ENCODE measurements at places on chromosomes 1 and 21. TPM values are rescaled to one million over a fixed set of nuclear protein-coding genes. Genes with fewer than 3 reads are reported as not detected.

Gene G0S2
- not detected for total RNA-seq

Gene PCSK9
- total RNA-seq = not detected

Gene NCMAP
- total RNA-seq = not detected

Gene TMPRSS2
- total RNA-seq = not detected

- peaks cover 4% of the 10 kb centered on the region for H3K4me1 ChIP-seq
- H3K36me3 ChIP-seq = peaks cover 4% of the 10 kb centered on the region
- no peaks in the 10 kb centered on the region for H3K27me3 ChIP-seq
- H3K4me3 ChIP-seq = no peak overlapping the region
- H3K27ac ChIP-seq = no peak overlapping the region
- DNase-seq = no peak
These were observed 211.1 kb downstream of the SMYD3 start for GRCh38 chr1:246295968-246296367.

DNA sequence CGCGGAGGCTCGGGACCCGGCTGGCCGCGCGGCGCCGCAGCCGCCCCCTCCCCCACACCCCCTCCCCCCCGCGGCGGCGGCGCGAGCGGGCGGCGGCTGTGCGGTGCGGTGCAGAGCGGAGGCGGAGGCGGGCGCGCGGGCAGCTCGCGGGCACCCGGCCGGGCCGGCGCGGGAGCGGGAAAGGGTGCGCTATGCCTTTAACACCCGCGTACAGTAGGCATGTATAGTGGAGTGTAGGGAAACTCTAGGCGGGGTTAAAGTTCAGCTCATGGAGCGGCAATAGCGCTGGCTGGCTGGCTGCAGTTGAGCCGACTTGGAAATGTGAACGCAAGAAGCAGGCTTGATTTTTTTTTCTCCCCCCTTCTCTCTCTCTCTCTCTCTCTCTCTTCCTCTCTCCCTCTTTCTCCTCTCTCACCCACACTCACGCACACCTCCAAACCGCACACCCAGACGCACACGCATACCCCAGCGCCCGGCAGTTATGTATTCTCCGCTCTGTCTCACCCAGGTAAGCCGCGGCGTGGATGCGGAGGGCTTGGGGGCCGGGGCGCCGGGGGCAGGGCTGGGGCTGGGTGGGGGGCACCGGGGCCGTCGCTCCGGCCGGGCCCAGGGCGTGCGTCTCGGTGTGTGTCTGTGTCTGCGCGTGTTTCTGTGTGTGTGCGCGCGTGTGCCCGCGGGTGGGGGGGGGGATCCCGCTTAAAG is at the start of gene NFIA:
Gene NFIA (plus strand): TSS at position 251 of the 702 bp plus-strand sequence.
- no peaks in the 10 kb centered on the region for H3K36me3 ChIP-seq
- peaks cover 36% of the 10 kb centered on the region for H3K4me1 ChIP-seq
- H3K27ac ChIP-seq = no peak within 1 kb of the TSS

GRCh38 chr1:9282696-9282955 is 10.1 kb upstream of the SPSB1 start:
- no peak for DNase-seq
- peaks cover 65% of the 10 kb centered on the region for H3K4me1 ChIP-seq
- peaks cover 9% of the 10 kb centered on the region for H3K27me3 ChIP-seq
- no peak overlapping the region for H3K4me3 ChIP-seq
- peak overlapping the region; percentile 77 for H3K27ac ChIP-seq

DNA sequence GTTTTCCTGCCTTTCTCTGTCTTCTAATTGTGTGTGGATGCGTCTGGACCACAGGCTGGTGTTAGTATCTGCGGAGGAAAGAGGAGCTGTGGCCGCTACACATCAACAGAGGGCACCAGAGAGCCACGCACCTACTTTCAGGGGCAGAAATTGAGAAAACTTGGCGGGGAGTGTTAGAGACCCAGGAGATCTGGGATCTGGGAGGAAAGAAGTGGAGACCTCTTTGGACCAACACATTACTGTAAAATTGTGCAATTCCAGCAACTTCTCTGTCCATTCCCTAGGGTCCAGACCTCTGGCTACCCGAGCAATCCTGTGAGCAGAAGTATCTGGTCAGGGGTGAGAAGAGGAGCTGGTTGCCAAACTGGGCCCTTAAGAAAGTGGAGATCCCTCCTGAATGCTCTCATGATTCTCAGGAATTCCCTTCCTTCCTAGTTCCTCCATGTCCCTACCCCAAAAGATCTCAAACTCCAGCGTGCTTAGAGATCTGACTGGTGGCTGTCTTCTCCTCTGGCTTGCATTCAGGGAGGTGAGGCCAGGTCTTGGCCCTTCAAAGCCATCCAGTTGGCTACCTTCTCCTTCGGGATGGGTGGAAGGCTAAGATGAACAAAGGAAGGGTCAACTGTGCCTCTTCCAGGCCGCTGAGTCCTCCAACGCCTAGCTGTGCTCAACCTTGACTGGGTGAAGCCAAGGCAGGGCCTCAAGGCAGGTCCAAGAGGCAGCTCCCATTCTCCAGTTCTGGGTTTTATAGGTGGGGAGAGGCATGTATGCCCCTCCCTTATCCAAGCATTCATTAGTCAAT is 1.2 kb upstream of the KIRREL1 start:
- no peak overlapping the region for H3K27ac ChIP-seq
- H3K4me3 ChIP-seq = no peak overlapping the region
- no peaks in the 10 kb centered on the region for H3K36me3 ChIP-seq
- H3K27me3 ChIP-seq = peaks cover 33% of the 10 kb centered on the region
- H3K4me1 ChIP-seq = no peaks in the 10 kb centered on the region

GRCh38 chr1:194055536-194055935 is 869.1 kb upstream of the B3GALT2 start:
- no peak overlapping the region for H3K4me3 ChIP-seq
- DNase-seq = no peak
- no peaks in the 10 kb centered on the region for H3K27me3 ChIP-seq
- no peak overlapping the region for H3K27ac ChIP-seq
- peaks cover 55% of the 10 kb centered on the region for H3K4me1 ChIP-seq

DNA sequence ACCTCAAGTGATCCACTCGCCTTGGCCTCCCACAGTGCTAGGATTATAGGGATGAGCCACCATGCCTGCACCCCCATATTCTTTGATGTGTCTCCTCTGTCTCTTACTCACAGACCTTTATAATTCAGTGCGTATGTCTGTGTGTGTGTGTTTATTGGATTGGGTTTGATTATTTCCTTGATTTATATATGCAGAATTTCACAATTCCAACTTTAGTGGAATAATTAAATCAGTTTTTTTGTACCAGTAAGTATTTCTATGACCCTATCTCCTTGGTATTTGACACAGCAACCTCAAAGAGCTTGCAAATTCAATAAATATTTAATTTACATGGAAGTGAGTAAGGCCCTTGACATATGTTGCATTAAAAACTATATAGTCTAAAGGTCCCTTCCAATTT is 333.9 kb upstream of the ADAMTS5 start:
- DNase-seq = no peak
- no peaks in the 10 kb centered on the region for H3K36me3 ChIP-seq
- H3K4me3 ChIP-seq = no peak overlapping the region
- no peaks in the 10 kb centered on the region for H3K4me1 ChIP-seq

DNA sequence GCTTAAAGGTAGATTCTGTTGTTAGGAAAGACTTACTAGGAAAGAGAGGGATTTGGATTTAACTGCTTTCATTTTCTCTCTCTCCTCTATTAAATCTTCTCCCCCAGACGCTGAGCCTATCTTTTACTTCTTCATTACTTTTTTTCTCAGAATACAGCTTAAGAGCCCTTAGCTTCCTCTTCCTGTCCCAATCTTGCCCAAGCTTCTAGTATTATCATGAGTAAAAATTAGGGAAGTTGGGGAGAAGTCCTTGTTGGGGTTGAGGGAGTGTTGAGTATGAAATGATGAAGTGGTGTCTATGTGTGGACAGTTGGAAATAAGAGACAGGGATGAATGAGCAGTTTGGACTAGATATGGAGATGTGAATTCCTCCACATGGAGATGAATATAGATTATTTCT is 35.0 kb downstream of the ACP6 start:
- DNase-seq = no peak
- H3K36me3 ChIP-seq = no peaks in the 10 kb centered on the region
- H3K27ac ChIP-seq = no peak overlapping the region

DNA sequence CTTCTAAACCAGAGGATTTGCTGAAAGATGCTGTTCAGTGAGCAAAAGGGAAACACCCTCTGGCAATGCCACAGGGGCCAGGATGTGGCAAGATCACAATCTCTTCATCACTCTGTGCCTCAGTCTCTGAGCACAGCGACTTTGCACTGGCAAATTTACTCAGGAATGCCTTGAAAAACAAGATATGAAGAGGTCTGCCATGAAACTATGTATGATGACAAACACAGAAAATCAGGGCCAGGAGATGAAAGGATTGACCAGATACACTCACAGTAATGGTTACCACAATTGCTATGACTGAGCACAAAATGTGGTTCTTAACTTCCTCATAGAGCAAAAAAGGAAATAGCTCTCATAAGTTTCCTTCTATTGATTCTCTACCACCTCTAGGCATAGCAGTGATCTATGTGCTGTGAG is 5.8 kb downstream of the TTC13 start:
- peaks cover 63% of the 10 kb centered on the region for H3K4me1 ChIP-seq
- H3K27me3 ChIP-seq = no peaks in the 10 kb centered on the region
- peak; percentile 85 for DNase-seq
- peak overlapping the region; percentile 90 for H3K27ac ChIP-seq
- peak overlapping the region; percentile 67 for H3K4me3 ChIP-seq

Measured in activated CD8-positive, alpha-beta T cell treated with anti-CD3 and anti-CD28 coated beads, Interleukin-2, amount 10 ng/mL, durations not matched to agents 7 days and 5 days (primary cell).